ENCODE measurements at places on chromosomes 4 and X.

DNA sequence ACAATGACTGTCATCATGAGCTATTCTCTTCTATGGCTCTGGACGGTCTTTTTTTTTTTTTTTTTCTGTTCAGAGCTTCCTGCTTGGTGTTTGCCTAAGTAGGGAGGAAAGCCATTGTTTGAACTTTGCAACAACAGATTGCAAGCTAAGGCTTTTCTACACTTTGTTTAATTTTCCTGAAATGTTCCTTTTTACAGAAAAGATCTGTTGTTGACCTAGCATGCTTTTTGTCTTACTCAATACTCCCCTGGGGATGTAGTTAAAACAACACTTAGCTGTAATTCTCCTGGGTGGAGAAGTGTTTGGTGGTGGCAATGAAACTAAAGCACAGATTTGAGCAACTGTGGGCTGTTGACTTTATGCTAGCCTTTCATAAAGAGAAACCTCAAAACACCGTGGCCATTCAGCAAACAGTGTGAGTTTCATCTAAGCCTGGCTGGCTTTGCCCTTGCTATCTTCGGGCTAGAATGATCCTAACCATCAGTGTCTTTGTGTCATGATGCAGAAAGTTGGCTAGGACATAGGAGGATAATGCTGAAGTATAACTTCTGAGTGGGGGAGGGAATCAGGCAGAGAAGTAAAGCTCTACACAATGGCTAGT is 110.5 kb downstream of the ANXA3 start:
- DNase-seq: no peak

- no peak for DNase-seq
Observed at GRCh38 chrX:2500091-2500802, 529 bp downstream of the DHRSX start.

- DNase-seq: no peak
Observed at GRCh38 chrX:107766470-107767150, 9.0 kb downstream of the TSC22D3 start.

DNA sequence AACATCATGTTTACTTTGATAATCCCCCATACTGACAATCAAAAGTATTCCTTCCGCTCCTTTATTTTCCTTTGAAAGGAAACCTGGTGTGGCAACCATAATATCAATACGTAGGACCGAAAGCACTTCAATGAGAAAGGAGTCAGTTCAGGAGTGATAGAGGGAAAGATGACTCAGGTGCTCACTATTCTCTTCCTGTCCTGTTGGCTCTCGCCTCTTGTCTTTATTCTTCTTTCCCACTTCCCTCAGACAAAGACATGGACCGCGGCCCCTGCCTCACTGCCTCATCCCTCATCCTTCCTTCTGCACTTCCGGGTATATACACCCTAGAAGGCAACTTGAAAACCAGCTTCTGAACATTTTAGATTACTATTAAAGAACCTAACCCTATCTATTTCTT is 49.8 kb upstream of the TNIP3 start:
- no peak for DNase-seq

- no peak for DNase-seq
Observed at GRCh38 chr4:177492022-177492421, 49.8 kb upstream of the AGA start.

DNA sequence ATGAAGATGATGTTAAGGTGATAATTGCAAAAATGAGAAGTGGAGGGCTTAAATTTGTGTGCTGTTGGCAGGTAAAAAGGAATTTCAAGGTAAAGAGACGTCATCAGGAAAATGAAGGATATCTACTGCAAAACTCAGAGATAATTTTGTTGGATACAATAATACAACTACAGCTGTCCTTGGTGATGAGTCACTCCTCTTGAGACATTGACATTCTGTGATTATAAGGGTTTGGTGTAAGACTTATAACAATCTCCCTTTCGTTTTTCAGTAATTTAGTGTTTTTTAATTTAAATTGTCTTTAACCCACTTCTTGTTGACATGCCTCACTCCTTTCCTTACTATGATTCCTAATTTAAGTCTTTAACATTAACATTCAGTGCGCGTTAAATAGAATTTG is 1074.1 kb upstream of the SLIT2 start:
- no peak for DNase-seq

DNA sequence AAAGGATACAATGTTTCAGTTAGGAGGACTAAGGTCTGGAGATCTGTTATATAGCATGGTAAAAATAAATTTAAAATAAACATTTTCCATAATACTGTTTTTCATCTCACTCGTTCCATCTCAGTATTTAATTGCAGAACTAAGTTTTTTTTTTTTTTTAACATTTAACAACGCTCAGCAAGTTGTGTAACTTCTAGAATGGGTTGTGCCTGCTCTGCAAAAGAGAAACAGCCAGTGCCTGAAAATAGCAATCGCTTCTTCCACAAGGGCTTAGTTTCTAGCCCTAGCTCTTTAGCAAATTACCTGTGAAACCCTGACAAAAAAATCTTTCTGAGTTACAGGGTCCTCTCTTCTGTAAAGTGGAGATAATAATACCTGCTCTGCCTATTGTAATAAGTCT is 41.9 kb downstream of the CNGA1 start:
- DNase-seq: no peak

DNA sequence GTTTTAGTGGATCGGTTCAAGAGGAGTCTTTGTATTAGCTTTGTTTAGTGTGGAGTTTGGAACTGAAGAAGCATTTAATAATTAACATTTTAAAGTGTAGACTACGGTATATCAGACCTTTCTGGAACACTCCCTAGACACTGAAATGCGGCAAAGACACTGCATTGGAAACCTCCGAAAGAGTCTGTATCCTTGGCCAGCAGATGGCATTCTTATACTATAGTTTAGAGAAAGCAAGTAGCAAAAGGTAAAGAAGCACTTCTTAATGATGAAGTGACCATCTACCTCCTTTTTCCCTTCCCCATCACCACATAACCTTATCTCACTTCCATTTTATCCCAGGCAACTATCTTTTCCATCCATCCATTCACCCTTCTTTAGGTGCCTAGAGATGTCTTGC is 7.6 kb downstream of the FABP2 start:
- DNase-seq: no peak

DNA sequence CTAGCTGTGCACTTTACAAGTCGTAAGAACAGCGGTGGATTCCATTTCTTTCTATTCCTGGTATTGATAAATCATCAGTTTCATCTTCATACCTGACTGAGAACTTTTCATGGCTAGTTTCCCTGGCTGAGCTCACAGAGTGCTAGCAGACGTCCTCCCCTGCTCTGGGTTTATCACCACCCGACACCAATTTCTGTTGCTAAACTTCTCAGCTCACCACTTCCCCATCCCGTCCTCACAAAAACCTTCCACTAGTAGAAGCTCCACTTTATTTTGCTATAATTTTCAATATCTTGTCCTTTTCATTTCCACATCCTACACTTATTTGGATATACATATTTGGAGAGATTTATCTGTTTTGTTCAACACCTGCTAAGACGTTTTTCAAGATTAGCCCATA is 869.4 kb upstream of the FRG1 start:
- DNase-seq: no peak

GRCh38 chr4:4789462-4789861 is 70.0 kb upstream of the MSX1 start:
- no peak for DNase-seq

DNA sequence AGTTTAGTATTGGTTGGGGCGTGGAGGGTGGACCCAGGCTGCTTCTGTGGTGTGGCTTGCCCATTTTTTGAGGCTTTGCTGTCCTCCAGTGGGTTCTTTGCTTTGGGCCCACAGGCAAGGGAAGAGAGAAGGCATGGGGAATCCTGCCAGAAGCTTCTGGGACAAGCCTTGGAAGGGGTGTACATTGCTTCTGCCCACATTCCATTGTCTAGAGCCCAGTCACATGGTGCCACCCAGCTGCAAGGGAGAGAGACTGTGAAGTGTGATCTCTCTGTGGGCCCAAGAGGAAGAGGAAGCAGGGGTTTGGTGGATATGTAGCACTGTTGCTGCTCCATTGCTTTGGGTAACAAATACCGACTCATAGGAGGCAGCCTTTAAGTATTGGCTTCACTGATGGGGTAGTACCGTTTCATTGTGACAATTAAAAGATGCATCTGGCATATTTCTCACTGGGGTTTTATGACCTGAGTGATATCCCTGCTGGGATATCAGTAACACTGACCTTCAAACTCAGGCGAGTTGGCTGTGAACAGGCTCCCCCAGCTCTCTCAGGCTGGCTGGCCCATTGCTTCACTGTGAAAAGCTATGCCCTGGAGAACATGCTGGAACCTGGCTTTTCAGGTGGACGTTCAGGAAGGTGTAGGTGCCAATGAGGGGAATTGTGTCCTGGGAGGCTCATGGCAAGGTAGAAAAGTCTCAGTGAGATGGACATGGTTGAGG is 85.9 kb downstream of the CLDN34 start:
- DNase-seq: no peak

- no peak for DNase-seq
Observed at GRCh38 chr4:156420623-156421022, 467.0 kb upstream of the CTSO start.

DNA sequence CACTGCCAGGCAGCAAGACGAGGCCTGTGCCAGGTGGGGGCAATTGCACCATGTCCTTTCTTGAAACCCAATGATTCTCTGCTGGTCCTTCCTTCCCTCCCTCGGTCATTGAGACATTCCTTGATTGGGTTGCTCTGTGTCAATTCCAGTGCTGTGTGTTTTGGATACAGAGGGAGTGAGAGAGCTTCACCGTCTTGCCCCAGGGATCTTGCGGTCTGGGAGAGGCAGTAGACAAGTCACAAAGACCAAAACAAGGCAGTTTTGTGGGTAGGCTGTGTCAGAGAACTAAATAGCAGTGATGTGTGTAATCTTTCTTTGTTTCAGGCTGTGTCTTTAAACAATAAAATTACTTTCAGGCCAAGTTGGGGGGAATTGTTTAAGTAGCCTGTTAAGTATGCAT is 38.8 kb upstream of the TADA2B start:
- no peak for DNase-seq

GRCh38 chr4:144967161-144967560 is 130.8 kb downstream of the ANAPC10 start:
- DNase-seq: no peak

DNA sequence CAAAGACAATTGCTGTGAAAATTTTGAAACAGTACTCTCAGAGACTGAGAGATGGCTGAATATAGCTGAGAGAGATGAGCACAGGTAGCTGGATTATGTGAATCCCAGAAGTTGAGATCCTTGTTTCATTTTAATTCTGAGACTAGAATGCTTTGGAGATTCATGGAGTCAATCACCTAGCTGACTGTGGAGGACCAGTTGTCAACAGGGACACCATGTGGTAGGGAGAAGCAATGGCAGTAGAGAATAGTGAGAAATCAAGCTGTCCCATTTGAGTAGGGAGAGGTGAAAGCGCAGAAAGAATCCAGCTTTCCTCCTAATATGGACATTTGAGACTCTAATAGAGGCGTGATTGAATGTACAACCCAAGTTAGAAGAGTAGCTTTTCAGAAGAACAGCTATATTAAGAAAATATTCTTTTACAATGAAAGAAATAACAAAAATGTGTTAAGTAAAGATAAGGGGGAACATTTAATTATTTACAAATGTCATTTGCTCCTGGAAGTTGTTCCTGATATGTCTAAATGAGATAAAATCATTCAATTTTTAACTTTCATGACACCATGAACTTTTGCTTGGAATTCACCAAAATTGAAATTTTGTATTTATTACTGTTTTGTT is 30.3 kb upstream of the GLRB start:
- DNase-seq: no peak

- DNase-seq: no peak
Observed at GRCh38 chrX:96502507-96502906, 182.1 kb upstream of the DIAPH2 start.
